Stimulated activated CD4-positive, alpha-beta T cell treated with anti-CD3 and anti-CD28 coated beads, Interleukin-12 subunit alpha, Interleukin-12 subunit beta, amount 100 ng/mL, for 4 hours (primary cell): ENCODE measurements at places on chromosomes 16 and 17.

- DNase-seq, result no peak
Measured at GRCh38 chr16:9311303-9311954, 220.0 kb downstream of the HAPSTR1 start.

DNA sequence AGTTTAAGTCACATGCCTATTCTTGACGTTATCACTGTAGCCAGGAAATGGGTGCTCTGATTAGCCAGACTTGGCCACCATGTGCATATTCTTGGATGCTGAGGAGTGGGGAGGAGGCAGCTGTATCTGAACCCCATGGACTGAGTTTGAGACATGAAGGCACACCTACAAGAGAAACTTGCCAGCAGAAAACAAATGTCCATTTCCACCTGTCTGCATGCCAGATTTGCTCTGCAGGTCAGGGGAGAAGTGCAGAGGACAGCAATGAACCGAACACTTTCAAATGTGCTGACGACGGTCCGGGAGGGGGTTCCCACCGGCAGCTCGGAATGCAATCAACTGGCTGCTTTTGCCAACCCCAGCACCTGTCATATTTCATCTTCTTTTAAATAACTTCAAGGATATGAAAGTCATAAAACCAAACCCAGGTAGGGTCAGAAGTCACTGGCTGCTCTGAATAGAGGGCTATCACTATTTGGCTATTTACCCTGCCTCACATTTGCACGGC lies 287.8 kb upstream of the N4BP1 start:
- no peak for DNase-seq

DNA sequence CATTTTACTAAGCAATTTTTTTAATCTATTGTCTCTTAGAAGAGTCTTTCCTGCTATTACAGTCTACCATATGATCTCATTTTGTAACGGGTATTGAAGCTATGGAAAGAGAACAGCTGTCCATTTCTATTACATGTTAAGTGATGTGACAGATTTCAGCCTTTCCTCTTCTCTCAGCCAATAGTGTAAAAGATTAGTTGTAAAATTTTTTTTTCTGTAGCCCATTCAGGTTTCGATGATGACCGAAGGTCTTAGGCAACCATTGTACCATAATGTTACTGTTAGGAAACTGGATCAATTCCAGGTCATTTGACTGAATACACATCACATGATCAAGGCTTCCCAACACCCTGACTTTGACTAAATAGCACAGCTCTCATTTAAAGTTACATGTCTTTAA lies 147.6 kb upstream of the HLF start:
- no peak for DNase-seq

GRCh38 chr16:30934827-30935557 lies 11.6 kb downstream of the FBXL19 start:
- DNase-seq, result no peak

DNA sequence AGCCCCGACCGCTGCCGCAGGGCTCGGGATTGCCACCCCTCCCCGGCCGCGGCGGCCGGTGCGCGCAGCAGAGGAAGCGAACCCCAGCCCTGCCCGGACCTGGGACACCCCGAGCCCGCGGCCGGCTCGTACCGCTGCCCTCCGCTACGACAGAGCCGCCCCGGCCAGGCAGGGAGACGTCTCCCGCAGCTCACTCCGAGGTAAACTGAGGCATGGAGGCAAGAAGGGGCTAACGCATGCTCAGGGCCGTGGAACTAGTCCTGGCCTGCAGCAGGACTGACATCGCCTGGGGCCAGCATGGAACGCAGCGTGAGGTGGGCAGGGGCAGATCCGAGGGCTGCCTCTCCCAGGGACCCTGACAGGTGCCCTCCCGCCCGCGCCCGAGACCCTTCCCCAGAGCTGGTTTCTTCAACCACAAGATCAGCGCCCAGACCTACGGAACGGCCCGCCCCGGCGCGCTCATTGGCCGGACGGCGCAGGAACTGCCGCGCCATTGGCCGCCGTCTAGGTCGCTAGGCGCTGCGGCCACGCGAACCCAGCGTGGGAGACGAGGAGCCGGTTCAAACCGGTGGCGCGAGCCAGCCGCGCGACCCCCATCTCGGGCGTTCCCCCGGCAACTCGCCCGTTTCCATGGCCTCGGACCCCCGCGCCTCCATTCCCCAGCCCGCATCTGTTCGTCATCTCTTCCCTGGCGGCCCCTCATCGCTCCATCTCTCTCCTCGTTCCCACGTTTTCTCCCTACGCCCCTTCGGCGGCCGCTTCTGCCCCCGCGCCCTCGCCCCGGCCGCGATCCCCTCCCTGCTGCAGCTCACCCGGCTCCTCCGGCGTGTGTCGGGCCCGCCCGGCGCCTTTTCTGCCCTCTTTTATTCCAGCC lies at the start of gene SLC43A2:
Gene SLC43A2, minus strand, starts transcription at position 853 of the 874 bp plus-strand sequence. CDS start 960 bp downstream, outside the sequence.
- peak; percentile 76 for DNase-seq

DNA sequence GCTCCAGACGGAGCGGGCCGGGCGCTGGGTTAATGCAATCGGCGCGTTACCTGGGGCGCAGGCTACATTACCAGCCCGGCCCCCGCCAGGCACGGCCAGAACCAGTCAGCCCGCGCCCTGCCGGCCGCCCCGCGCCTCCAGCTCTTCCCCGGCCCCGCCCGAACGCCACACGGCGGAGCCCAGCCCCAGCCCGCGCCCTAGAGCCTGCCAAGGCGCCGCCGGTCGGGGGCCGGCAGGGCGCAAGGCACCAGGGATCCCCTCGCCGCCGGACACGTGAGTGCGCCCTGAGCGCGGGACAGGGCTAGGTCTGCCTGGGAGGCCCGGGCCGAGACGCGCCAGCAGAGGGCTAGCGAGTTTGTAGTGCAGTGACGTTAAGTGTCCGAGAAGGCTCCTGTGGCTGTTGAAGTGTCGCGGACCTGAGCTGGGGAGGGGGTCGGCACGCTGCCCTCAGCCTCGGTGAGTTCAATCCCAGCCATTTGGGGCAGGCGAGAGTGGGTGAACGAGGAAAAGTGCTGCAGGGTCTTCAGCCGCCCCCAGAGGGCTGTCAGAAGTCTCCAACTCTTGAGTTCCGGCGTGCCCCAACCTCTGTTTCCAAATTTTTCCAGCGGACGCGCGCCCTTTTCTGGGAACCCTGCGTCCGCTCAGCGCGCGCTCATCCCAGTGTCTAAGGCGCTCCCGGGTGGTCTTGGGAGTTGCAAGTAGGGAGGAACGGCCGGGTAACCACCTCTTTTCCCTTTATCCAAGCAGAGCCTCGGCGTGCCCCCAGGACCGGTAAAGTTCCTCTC lies at the start of gene SLC6A2:
Gene SLC6A2, plus strand, starts transcription at position 92 of the 785 bp plus-strand sequence. CDS start 707 bp downstream, outside the sequence.
- no peak for DNase-seq

DNA sequence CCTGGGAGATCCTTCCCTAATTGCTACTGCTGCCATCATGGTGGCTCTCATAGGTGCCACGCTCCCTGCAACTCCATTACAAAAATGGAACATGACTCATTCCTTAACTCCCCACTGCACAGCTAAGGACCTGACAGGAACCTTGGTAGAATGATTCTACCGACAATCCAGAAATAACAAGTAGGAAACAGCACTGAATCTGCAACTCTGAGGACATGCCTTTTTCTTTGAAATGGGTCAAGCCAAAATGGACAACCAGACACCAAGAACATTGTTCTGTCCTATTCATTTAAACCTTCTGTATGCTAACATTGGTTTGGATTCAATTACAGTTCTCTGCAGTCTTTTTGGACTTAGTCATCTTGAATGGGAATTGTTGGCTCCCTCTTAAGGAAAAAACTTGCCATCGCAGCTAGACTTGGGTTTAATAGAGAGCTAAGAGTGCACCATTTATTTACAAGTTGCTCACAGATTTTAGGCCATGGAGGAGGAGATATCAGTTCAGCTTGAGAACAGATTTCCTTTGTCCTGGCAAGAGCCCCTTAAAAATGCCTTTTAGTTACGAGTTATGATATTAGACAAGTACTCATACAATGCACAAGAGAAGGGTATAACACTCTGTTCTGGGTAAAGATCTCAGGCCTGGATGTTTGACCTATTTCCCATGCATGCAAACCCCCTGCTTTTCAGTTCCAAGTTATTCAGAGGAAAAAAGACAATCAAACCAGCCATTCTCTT lies 20.9 kb upstream of the NSRP1 start:
- no peak for DNase-seq

- DNase-seq, result no peak
Measured at GRCh38 chr17:29159306-29159860, 20.8 kb downstream of the MYO18A start.

- DNase-seq, result no peak
Measured at GRCh38 chr16:35198223-35199199, 1739.1 kb downstream of the TP53TG3F start.

GRCh38 chr16:87045466-87046216 lies 271.6 kb downstream of the C16orf95 start:
- DNase-seq, result no peak

DNA sequence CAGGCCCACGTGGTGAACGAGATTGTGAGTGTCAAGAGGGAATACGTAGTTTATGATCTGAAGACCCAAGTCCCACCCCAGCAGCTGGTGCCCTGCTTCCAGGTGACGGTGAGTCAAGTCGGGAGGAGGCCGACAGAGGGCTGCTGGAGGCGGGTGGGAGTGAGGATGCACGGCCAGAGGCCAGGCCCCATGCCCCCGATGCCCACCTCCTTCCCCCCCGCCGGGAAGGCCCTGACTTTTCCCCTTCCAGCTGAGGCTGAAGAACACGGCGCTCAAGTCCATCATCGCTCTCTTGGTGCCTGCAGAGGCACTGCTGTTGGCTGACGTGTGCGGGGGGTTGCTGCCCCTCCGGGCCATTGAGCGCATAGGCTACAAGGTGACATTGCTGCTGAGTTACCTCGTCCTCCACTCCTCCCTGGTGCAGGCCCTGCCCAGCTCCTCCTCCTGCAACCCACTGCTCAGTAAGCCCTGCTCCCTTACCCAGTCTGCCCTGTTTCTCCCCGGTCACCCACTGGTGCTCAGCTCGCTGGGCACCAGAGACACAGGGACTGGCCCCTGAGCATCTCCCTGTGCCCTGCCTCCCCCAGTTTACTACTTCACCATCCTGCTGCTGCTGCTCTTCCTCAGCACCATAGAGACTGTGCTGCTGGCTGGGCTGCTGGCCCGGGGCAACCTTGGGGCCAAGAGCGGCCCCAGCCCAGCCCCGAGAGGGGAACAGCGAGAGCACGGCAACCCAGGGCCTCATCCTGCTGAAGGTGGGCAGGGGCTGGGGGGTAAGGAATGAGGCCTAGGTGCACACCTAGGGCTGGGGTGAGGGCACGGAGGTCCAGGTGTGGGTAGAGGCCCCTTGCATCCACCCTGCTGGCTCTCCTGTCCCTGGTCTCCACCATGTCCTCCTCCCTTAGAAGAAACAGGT lies 2.6 kb downstream of the ZACN start:
- DNase-seq, result no peak

GRCh38 chr16:82181461-82182185 lies 11.6 kb upstream of the MPHOSPH6 start:
- DNase-seq, result no peak

- peak; percentile 66 for DNase-seq
Measured at GRCh38 chr17:60139438-60140285, 10.1 kb upstream of the CA4 start.

- no peak for DNase-seq
Measured at GRCh38 chr17:35080536-35080935, 17.0 kb upstream of the RFFL start.

GRCh38 chr17:81189670-81190530 lies 23.9 kb upstream of the AATK start:
- DNase-seq, result no peak

DNA sequence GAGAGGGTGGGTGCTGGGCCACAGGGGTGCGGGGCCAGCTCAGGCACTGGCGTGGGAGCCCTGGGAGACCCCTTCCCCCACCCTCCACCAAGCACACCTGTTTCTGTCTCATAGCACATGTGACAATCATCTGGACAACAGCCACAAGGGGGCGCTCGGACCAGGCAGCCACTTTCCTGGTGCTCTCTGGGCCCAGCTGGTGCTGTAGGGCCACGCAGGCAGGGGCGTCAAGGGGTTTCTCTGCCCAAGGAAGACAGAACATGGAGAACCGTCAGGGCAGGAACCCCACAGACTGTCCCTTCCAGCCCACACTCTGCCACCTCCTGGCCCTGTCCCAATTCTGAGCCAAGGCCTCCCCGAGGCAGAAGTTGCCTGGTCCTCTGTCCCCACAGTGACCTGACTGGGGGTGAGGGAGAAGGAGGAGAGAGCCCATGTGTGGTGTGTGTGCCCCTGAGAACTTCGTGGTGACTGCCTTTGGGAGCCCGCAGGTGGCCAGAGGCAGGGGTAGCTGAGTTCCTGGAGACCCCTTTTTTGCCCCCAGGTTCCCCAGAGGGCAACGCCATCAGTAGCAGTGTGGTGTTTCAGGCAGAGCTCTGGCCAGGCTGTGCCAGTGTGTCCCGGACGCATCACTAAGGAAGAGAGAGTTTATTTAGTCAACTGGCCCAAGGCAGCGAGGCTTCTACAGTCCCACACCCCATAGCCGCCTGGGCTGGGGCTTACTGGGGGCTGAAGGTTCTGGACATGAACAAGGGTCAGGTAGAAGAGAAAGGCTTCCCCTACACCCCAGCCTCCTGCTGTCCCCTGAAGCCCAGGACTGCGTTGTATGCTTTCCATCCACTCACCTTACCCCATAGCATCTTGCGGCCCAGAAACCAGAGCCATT lies 3.1 kb upstream of the SETD6 start:
- DNase-seq, result peak; percentile 90

- DNase-seq, result no peak
Measured at GRCh38 chr16:88669980-88670379, 7.1 kb upstream of the MVD start.

GRCh38 chr16:88449267-88449561 lies 3.9 kb upstream of the ZFPM1 start:
- no peak for DNase-seq

GRCh38 chr16:63301349-63301748 lies 1265.1 kb upstream of the CDH8 start:
- no peak for DNase-seq

DNA sequence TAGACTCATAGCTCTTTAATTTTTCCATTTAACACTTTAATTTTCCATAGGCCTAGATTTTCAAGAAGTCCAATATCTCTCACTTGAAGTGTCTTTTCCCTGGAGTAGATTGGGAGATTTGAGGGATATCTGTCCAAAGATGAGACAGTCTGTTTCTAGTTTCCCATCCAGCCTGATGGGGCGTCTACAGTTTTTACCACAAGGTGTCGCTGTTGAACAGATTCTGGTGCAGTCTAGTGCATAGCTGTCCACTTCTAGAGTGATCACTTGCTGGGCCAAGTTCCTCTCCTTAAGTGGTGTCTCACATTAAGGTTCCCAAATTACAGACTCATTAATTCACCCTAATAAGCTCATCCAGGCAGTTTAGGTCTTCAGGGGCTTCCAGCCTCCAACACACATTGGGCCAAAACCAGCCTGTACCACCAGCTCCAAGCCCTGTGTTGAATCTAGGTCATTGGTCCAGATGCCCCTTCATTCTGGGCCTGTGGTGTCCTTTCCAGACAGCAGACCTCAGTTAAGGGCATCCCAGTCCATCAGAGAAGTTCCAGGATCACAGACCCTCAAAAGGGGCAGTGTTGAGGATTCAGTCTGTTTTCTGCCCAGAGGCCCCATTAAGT lies 9.4 kb downstream of the SNX20 start:
- DNase-seq, result peak; percentile 43
